NCI-H187 treated with DMSO at 0.1 percent for 48 hours (cell line): ENCODE measurements at places on chromosomes 12 and 14.

DNA sequence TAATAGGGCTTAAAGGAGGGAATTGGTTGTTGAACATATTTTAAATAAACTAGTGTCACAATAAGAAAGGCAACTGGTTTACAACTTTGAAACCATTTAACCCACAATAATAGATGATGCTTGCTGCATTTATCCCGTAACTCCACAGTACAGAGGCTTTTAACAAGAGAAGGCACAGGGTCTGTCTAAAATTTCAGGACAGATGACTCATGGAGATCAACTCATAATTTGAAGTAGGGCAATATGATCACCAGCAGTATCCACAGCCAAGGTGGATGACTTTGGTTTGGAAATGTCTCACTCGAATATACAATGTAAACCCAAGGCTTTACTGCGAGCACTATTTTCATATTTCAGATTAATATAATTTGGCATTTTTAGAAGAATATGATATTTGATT lies 340.2 kb downstream of the LRIG3 start:
- DNase-seq = no peak

DNA sequence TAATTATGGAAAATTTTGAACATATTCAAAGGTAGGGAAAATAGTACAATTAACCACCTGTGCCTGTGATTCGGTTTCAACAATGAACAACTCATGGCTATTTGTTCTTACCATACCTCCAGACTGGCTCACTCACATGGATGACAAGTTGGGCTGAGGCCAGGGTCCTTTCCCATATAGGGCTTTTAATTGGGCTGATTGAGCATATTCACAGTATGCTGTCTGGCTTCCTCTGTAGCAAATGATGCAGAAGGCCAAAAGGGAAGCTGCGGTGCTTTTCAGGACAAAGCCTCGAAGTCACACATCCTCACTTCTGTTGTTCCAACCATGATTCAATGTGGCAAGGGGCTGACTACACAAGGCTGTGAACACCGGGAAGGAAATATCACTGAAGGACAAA lies 297.5 kb upstream of the SLC16A7 start:
- no peak for DNase-seq

- DNase-seq = no peak
Measured at GRCh38 chr12:51488281-51488680, 63.6 kb downstream of the SLC4A8 start.

GRCh38 chr12:9866860-9867269 lies 2.3 kb downstream of the CLEC2B start:
- DNase-seq = no peak

DNA sequence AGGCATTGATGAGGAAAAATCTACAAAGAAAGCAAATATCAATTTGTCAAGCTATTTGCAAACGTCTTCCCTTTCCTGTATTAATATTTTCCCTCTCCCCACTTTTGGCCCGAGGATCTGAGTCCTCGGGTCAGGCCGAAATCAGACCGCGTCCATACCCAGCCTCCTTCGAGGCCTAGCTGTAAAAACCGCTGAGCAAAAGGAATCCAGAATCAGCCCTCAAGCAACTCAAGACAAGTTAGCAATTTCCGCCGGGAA lies 353 bp upstream of the MAPK1IP1L start:
- DNase-seq = no peak

- no peak for DNase-seq
Measured at GRCh38 chr14:52095336-52095735, 26.5 kb upstream of the NID2 start.

GRCh38 chr14:104345621-104346462 lies 207.5 kb downstream of the KIF26A start:
- no peak for DNase-seq

- DNase-seq = no peak
Measured at GRCh38 chr14:64573109-64573508, 23.3 kb downstream of the PPP1R36 start.

- DNase-seq = no peak
Measured at GRCh38 chr14:90641615-90642243, 174.5 kb downstream of the TTC7B start.
